AG09319 (cell line): ENCODE measurements at places on chromosomes 7 and 10.

DNA sequence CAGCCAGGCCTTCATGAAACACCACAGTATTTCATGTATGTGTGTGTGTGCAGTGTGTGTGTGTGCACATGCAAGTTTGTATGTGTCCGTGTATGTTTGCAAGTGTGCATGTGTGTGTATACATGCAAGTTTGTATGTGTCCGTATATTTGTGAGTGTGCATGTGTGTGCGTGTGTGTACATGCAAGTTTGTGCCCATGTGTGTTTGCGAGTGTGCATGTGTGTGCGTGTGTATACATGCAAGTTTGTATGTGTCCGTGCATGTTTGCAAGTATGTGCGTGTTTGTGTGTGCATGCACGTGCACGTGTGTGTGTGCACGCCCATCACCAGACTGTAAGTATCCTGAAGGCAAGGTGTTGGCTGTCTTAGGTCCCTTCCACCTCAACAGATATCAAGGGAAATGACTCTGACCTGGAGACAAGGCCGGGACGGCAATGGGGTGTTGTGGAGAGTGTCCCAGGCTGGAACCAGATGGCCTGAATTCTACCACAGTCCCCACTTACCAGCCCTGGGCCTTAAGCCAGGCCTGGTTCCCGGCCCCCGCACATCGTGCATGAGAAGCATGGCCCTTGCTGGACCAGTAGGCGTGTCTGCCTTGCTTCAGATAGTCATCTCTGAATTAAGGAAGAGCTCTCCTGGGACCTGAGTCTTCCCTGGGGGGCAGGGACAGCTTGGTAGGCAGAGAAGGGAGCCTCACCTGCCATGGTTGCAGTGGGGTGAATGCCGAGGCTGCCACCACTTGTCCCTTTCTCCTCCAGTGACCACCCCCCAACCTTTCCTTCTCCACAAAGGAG lies 140.0 kb downstream of the GRK5 start:
- no peak for DNase-seq

- no peak for DNase-seq
These were observed 431.6 kb upstream of the NFE2L3 start for GRCh38 chr7:25720427-25720826.

DNA sequence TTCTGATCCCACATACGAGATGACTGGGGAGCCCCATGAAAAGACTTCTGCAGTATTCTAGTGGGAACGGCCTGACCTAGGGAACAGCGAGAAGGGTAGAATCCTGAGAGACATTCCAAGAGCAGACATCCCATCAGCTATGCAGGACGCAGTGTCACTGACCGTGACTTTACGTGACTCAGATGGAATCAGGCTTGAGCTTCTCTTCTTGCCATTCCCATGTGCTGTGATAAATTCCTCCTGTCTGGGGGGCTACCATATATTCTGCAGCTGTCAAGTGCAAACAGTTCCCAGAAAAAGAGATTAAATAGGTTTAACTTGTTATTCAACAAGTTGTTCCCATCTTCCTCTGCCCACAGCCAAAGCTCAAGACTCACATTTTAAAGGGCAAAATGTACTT lies 73.1 kb upstream of the PDE1C start:
- no peak for DNase-seq

DNA sequence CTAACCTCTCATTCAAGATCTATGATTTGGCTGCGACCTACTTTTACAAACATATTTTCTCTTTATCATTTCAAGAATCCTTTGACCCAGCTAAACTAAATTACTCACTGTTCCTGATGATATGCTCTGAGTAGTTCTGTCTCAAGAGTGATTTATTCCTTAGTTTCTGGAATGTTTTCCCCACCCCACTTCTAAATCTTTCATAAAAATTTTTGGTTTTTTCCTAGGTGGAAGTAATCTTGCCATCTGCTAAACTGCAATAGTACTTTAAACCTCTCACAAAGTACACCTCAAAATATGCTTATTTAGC lies 170.8 kb downstream of the DNAJC1 start:
- no peak for DNase-seq

GRCh38 chr7:125090596-125090995 lies 161.0 kb upstream of the POT1 start:
- DNase-seq = no peak

- DNase-seq = no peak
These were observed 166.8 kb downstream of the MACC1 start for GRCh38 chr7:20050241-20050966.

DNA sequence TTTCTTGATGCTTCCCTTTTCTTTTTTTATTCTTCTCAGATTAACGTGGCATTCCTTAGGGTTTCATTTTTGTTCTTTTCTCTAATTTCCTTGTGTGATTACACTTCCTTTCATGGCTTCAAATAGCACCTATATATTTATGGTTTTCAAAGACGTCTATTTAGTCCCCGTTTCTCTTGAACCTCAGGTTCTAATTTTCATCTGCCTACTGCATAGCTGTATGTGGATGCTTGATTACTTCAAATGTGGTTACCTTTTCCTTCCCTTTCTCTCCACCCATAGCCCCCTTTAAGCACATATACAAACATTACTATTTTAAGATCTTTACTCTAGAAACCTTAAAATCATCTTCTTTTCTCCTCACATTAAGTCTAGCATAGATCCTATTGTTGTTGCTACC lies 2.4 kb downstream of the TPST1 start:
- DNase-seq = no peak

DNA sequence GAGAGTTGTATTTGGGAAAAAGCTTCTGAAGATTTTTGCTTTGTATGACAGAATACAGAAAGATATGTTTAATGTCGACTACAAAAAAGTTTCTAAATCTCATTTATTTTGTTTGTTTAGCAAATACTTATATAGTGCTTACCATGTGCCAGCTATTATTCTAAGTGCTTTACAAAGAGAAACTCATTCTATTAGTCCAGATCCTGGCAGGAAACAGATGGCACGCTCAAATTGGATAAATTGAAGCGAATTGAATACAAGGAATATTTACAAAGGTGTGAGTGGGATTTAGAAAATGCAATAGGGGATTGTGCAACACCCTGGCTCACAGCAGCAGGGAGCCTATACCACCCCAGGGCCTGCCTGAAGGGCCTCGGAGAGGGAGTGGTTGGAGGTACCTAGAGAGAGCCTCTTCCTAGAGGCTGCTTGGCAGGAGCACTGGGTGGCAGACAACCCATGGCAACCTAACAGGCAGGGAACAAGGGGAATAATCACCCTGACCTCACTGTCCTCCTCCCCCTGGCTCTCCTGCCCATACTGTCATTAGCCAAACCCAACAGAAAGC lies 27.6 kb upstream of the FAM204A start:
- no peak for DNase-seq

DNA sequence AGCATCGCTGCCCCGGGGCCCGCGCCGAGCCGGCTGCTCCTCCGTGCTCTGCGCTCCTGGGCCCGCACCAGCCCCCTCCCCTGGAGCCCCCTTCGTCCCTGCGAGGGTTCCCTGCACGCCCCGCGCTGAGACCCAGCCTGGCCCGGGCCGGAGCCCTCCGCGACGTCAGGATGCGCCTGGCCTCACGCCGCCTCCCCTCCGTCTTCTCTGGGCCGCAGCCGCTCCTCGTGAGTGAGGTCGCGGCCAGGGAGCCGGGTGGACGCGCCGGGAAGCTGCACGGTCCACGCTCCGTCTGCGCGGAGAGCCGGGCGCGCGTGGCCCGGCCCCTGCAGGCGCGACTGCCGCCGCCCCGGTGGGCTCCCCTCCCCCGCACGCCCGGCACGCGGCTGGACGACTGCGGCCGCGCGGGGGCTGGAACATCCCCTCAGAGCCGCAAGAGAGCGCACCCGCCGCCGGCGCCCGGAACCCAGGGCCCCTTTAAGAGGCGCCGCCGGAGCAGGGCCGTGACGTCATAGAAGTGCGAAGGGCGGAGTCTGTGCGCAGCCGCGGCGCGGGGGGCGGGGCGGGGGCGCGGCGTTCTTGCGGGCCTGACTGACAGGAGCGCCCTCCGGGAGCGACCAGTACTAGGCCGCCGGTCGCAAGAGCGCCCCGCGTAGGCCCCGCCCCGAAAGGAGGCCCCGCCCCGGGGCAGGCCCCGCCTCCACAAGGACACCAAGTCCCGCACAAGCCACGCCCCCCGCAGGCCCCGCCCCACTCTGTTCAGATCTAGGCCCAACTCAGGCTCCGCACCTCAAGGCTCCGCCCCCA lies 507 bp upstream of the INPP5A start:
- DNase-seq = peak; percentile 99

DNA sequence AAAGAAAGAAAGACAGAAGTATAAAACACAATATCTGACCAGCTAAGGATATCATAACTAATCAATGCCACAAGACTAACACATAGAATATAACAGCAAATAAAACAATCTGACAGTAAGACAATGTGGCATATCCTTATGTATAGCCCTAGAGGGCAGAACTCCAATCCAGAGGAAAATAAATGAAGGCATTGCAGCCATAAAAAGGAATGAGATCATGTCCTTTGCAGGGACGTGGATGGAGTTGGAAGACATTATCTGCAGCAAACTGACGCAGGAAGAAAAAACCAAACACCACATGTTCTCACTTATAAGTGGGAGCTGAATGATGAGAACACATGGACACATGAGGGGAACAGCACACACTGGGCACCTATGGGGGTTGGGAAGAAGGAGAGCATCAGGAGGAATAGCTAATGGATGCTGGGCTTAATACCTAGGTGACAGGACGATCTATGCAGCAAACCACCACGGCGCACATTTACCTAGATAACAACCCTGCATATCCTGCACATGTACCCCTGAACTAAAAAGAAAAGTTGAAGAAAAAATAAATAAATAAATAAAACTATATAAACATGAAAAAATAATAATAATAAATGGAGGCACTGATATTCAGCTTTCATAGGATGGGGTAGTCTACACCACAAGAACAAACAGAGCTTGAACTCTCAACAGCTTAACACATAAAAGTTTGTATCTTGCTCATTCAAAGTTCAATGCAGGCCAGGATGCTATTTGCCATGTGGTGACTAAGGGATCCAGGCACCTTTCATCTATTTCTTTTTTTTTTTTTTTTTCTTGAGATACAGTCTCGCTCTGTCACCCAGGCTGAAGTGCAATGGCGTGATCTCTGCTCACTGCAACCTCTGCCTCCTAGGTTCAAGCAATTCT lies 66.1 kb upstream of the KAT6B start:
- DNase-seq = no peak

DNA sequence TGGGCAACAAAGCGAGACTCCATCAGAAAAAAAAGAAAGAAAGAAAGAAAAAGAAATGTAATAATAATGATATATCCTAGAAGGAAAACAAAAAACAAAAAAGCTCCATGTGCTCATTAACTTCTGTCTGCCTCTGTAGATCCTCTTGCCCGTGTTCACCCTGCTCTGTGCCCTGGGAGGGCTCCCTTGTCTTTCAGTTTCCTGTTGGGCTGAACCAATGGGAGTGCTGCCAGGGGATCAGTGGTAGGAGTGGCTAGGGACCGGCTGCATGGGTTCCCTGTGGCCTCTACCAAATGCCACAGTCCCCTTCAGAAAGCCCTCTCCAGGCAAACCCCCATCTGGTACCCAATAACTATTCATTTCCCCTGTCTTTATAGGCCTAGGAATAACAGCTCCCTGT lies 51.8 kb upstream of the PARD3 start:
- DNase-seq = no peak

GRCh38 chr10:86348321-86349210 lies 18.0 kb downstream of the GRID1 start:
- DNase-seq = no peak

DNA sequence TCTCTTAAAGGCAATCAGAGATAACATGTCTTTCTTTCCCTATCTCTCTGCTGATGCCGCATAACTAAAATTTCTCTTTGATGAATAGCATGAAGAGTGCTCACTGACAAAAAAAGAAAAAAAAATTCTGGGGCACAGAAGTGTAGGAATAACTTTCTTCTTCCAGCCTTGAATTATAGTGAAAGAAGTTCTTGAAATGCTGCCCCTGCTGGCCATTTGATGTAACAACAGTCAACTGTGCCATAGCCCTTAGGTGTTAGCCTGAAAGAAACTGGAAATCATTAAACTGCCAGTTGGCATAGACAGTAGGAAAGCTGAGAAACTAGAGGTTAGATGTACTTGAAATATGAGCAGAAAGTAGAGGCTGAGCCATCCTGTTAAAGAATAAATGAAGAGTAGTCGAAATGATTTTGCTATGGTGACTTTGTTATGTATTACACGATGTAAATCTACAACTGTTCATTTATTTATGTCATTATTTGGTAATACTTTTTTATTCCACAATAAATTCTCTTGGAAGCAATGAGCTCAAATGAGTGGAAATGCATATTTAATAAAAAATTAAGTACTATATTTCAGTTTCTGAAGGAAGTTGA lies 48.3 kb upstream of the FAM171A1 start:
- DNase-seq = no peak

DNA sequence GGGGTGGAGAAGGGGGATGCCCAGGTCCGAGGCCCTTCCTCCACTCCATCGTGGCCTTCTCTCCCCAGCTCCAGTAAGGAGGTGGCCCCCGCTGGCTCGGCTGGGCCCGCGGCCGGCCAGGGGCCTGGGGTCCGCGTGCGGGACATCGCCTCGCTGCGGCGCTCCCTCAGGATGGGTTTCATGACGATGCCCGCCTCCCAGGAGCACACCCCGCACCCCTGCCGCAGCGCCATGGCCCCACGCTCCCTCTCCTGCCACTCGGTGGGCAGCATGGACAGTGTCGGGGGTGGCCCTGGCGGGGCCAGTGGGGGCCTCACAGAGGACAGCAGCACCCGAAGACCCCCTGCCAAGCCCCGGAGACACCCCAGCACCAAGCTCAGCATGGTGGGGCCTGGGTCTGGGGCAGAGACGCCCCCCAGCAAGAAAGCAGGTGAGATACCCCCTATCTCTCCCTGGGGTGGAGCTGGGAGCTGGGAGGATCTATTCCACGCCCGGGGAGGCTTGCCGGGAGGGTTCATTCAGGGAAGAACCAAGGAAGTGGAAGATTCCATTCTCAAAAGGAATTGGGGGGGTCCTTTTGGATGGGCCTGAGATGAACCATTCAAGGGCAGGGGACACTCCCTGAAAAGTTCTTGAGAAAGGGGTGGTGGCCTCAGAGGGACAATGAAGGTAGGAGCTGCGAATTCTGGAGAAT lies 3.2 kb downstream of the NYAP1 start:
- no peak for DNase-seq

DNA sequence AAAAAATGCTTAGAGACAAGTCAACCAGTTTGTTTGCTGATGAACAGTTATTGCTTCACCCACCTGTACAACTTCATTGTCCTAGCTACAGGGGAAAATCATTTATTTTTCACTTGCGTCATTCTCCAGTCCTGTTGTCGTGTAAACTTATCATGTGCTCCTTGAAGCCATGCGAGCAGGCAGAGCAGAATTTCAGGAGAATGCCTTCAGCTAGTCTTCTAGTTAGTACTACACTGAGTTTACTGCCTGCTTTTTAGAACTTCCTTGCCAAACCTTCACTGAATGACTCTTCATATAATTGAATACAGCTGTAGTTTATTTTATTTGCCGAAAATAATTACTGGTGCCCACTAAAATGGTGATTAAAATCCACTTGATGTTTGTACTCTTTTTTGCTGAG lies 15.6 kb downstream of the RPA3 start:
- DNase-seq = peak; percentile 43

- DNase-seq = peak; percentile 12
These were observed 523 bp downstream of the PURB start for GRCh38 chr7:44884621-44885393.
